Activated CD4-positive, alpha-beta T cell treated with anti-CD3 and anti-CD28 coated beads, Interleukin-2, amount 10 ng/mL, durations not matched to agents 7 days and 5 days (primary cell): ENCODE measurements at places on chromosomes 16 and 17. TPM values are rescaled to one million over a fixed set of nuclear protein-coding genes. Genes with fewer than 3 reads are reported as not detected.
A peak's percentile ranks its signal among the peaks of the same experiment; 100 is the strongest.

TSNAXIP1 gene
- 0.33 TPM for total RNA-seq

TEKT5 gene
- not detected for total RNA-seq

TLE7 gene
- not detected for total RNA-seq

DNA sequence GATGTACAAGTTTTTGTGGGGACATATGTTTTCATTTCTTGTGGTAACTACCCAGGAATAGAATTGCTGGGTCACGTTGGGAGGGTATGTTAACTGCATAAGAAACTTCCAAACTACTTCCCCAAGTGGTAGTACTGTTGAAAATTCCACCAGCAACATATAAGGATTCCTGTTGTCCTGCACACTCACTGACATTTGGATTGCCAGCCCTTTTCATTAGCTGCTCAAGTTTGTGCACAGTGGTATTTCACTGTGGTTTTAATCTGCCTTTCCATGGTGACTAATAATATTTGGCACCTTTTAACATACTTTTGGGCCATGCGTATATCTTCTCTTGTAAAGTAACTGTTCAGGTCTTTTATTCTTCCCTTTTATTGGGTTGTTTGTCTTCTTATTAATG is 103.3 kb downstream of the GNAO1 start:
- H3K4me3 ChIP-seq: no peak overlapping the region
- peaks cover 3% of the 10 kb centered on the region for H3K4me1 ChIP-seq
- no peak overlapping the region for H3K27ac ChIP-seq
- peaks cover 6% of the 10 kb centered on the region for H3K27me3 ChIP-seq

GRCh38 chr17:12631076-12631475 is 34.6 kb upstream of the MYOCD start:
- H3K4me3 ChIP-seq: no peak overlapping the region
- no peak overlapping the region for H3K27ac ChIP-seq
- H3K27me3 ChIP-seq: no peaks in the 10 kb centered on the region
- H3K4me1 ChIP-seq: no peaks in the 10 kb centered on the region
- DNase-seq: no peak

DNA sequence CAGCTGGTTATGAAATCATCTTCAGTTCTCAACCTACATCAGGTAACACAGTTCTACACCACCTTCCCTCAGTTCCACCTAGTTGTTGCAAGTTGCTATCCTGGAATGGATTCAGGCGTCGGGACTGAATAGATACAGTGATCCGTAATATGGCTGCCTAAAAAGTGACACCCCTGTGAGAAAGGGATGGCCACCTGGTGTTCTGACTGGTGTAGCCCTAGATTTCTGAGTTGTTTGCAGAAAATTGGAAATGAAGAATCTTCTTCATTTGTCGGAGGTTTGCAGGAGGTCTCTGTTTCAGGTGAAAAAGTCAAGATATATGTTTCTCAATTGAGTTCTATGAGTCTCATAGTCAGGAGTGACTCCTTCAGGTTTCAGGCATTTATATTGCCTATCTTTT is 225.8 kb upstream of the ELAC2 start:
- no peak overlapping the region for H3K4me3 ChIP-seq
- H3K36me3 ChIP-seq: no peaks in the 10 kb centered on the region
- H3K27ac ChIP-seq: no peak overlapping the region
- no peak for DNase-seq

GRCh38 chr17:81967244-81967532 is 6.2 kb upstream of the NOTUM start:
- DNase-seq: no peak
- peaks cover 16% of the 10 kb centered on the region for H3K4me1 ChIP-seq
- peaks cover 27% of the 10 kb centered on the region for H3K27me3 ChIP-seq
- peak overlapping the region; percentile 49 for H3K4me3 ChIP-seq

DNA sequence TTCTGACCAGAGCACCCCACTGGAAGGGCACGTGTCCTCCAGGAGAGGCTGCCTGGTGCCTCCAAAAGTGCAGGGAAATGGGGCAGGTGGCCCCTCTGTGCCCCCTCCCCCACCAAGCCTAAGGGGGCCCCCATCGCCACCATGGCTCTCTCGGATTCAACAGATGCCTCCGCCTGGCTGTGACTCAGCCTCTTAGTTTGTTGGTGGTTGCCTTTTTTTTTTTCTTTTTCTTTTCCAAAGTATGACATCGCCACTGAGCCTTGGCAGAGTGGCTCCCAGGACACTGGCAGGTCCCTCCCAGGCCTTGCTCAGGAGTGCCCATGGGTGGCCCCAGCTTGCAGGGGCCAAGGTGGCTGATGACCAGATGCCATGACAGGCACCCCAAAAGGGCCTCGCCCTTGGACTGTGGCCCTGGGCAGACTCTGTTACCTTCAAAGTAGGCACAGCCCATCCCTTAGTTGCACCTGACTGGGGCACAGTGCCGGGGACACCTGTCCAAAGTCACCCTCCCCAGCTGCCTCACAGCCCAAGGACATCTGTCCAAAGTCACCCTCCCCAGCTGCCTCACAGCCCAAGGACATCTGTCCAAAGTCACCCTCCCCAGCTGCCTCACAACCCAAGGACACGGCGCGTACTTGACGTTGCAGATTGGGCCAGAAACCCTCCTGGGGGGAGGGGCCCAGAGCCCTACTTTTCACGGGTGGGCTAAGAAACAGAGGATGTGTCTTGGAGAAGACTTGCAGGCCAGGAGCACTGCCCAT is 29.6 kb downstream of the NPTX1 start:
- peaks cover 4% of the 10 kb centered on the region for H3K27me3 ChIP-seq
- no peaks in the 10 kb centered on the region for H3K4me1 ChIP-seq
- H3K27ac ChIP-seq: no peak overlapping the region
- no peaks in the 10 kb centered on the region for H3K36me3 ChIP-seq
- H3K4me3 ChIP-seq: no peak overlapping the region
- DNase-seq: no peak

- no peak overlapping the region for H3K4me3 ChIP-seq
- no peak for DNase-seq
- peaks cover 2% of the 10 kb centered on the region for H3K27me3 ChIP-seq
- H3K27ac ChIP-seq: no peak overlapping the region
- H3K4me1 ChIP-seq: peaks cover 29% of the 10 kb centered on the region
Measured at GRCh38 chr17:79831265-79832217, 7.7 kb downstream of the CBX4 start.

DNA sequence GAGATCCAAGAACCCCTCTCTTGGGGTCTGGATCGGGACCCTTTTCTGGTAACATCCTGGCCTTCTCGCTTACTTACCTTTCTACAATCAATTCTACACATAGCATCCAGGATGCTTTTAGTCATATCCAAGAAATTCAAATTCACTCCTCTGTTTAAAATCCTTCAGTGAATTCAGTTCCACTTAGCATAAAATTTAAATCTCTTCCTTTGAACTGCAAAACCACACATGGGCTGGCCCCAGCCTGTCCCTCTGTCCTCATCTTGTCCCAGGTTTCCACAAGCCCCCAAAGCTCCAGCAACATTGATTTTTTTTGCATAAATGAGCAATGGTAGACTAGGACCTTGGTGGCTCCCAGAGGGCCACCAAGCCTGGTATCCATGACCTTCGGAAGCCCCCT is 96.4 kb upstream of the C16orf82 start:
- no peak for DNase-seq
- H3K4me1 ChIP-seq: no peaks in the 10 kb centered on the region
- H3K27me3 ChIP-seq: no peaks in the 10 kb centered on the region
- H3K36me3 ChIP-seq: no peaks in the 10 kb centered on the region
- H3K27ac ChIP-seq: no peak overlapping the region

- H3K27ac ChIP-seq: no peak overlapping the region
- H3K27me3 ChIP-seq: no peaks in the 10 kb centered on the region
- no peak overlapping the region for H3K4me3 ChIP-seq
Measured at GRCh38 chr16:75929046-75929445, 202.8 kb upstream of the CPHXL start.

GRCh38 chr16:58000706-58001676 is at the start of gene USB1:
Gene USB1 (plus strand): TSS chr16:58001407. CDS start chr16:58001484, 77 bp downstream.
- peak within 1 kb of the TSS; percentile 91 for H3K4me3 ChIP-seq
- H3K36me3 ChIP-seq: peaks cover 35% of the 10 kb centered on the region
- peak within 1 kb of the TSS; percentile 93 for H3K27ac ChIP-seq
- no peaks in the 10 kb centered on the region for H3K27me3 ChIP-seq

GRCh38 chr17:42067371-42068091 is 17.1 kb upstream of the C17orf113 start:
- DNase-seq: peak; percentile 74
- no peaks in the 10 kb centered on the region for H3K36me3 ChIP-seq
- peaks cover 12% of the 10 kb centered on the region for H3K27me3 ChIP-seq
- H3K4me3 ChIP-seq: no peak overlapping the region

DNA sequence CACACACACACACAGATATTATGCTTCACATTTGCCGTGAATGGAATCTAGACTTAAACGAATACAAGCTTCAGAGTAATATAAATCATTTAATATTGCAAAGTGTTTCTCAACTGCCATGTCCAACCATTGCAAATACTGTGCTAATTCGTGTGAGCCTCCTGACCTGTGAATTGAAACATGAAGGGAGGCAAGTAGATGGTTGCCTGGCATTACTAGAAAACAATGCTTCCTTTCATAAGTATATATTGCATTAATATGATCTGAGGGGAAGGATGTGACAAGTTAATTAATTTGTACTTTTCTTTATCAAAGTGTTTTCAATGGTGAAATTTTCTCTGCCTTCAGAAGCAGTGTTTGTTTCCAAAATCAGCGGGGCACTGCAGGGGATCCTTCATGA is 25.7 kb upstream of the GPR139 start:
- H3K27me3 ChIP-seq: no peaks in the 10 kb centered on the region
- H3K4me1 ChIP-seq: no peaks in the 10 kb centered on the region
- H3K36me3 ChIP-seq: no peaks in the 10 kb centered on the region
- H3K27ac ChIP-seq: no peak overlapping the region
- H3K4me3 ChIP-seq: no peak overlapping the region
- DNase-seq: no peak

- DNase-seq: no peak
- peak overlapping the region; percentile 26 for H3K27ac ChIP-seq
- H3K27me3 ChIP-seq: no peaks in the 10 kb centered on the region
- H3K4me3 ChIP-seq: peak overlapping the region; percentile 90
Measured at GRCh38 chr17:38872671-38873385, 3.0 kb downstream of the LASP1 start.

DNA sequence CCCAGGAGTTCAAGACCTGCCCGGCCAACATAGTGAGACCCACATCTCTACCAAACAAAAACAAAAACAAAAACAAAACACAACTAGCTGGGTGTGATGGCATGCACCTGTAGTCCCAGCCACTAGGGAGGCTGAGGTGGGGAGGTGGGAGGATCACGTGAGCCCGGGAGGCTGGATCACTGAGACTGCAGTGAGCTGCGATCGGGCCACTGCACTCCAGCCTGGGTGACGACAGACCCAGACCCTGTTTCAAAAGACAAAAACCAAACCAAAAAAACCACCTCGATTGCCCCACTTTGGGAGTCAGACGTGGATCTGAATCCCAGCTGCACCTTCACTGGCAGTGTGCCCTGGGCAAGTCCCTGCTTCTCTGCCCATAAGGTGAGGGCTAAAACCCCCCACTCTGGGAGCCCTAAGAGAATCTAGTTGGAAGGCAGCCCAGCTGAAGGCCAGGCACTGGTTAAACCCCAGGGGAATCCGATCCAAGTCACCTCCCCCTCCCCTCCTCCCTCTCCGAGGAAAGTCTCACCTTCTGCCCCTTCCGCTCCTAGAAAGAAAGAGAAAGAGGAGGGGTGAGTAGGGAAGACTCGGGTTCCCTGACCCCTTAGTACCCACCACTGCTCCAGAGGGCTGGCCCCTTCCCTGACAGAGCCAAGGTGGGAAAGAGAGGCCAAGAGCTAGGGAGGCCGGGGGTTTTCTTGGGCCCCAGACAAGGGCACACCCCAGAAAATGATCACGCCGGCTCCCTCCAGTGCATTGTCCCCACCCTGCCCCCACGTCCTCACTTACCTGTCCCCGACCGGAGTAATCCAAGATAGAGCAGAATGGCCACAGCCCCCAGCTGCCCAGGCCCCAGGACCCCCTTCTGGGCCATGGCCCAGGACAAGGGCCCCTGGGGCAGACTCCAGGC is 647 bp downstream of the PRSS8 start:
- H3K4me3 ChIP-seq: no peak overlapping the region
- no peaks in the 10 kb centered on the region for H3K4me1 ChIP-seq
- peaks cover 3% of the 10 kb centered on the region for H3K36me3 ChIP-seq
- H3K27ac ChIP-seq: no peak overlapping the region
- no peaks in the 10 kb centered on the region for H3K27me3 ChIP-seq

DNA sequence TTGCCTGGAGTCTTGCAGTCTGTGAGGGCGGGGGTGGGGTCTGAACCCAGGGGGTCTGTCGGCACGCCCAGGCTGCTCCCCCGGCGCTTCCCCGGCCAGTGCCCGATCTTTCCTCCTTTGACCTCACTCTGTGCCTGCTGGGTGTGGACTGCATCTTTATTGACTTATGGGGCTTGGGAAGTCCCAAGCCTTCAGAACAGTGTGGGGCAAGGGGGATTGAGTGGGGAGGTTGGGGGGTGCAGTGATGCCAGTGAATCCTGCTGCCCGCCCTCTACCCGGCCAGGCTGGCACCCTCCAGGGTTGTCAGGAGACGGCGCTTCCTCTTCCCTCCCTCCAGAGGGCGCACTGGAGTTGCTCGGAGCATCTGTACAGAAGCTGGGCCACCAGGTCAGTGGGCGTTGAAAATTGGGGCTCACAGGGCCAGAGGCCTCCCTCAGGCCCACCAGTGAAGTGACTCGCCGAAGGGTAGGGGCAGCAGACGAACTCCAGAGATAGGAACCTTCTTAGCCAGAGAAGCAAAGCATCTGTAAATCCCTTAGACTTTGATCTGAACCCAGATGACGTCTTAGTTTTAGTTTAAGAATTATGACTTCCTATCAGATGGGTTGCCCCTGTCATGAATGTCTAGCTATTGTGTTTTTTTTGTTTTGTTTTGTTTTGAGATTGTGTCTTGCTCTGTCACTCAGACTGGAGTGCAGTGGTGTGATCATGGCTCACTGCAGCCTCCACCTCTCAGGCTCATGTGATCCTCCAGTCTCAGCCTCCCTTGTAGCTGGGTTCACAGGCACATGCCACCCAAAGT is 184.8 kb upstream of the CIBAR2 start:
- H3K4me1 ChIP-seq: no peaks in the 10 kb centered on the region
- no peaks in the 10 kb centered on the region for H3K36me3 ChIP-seq
- peaks cover 2% of the 10 kb centered on the region for H3K27me3 ChIP-seq
- peak; percentile 64 for DNase-seq

DNA sequence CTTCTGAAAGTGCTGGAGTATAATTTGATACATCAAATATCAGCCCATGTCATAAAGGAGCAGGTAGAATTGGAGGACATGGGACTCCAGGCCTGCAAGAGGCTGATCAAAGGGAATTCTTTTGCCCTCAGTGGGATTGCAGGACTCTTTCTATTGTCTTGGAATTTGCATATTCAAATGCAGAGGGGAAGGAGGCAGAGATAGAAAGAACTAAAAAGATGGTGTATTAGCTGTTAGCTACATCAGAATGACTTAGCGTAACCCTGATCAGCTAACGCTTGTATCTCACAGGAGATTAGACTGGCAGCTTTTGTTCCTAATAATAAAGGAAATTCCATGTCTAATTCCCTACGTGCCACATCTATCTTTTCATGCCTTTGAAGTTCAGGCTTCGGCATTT is 1014.7 kb upstream of the RBFOX1 start:
- H3K4me1 ChIP-seq: no peaks in the 10 kb centered on the region
- H3K36me3 ChIP-seq: no peaks in the 10 kb centered on the region
- no peak overlapping the region for H3K27ac ChIP-seq
- no peak overlapping the region for H3K4me3 ChIP-seq
- H3K27me3 ChIP-seq: no peaks in the 10 kb centered on the region
- no peak for DNase-seq

- DNase-seq: peak; percentile 58
- H3K4me3 ChIP-seq: peak overlapping the region; percentile 60
- H3K4me1 ChIP-seq: peaks cover 39% of the 10 kb centered on the region
Measured at GRCh38 chr16:3029491-3030221, 5.8 kb downstream of the THOC6 start.
